ENCODE measurements at places on chromosomes 7 and 10.

DNA sequence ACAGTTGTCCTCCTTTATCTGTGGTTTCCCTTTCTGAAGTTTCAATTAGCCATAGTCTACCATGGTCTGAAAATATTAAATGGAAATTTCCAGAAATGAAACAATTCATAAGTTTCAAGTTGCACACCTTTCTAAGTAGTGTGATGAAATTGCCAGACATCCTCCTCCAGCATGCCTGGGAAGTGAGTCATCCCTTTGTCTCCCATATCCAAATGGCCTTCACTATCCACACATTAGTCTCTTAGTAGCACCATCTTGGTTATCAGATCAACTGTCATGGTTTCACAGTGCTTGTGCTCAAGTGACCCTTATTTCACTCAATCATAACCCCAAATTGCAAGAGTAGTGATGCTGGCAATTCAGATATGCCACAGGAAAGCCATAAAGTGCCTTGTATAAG is 83.4 kb upstream of the PPP1R9A start:
- no peak for DNase-seq

DNA sequence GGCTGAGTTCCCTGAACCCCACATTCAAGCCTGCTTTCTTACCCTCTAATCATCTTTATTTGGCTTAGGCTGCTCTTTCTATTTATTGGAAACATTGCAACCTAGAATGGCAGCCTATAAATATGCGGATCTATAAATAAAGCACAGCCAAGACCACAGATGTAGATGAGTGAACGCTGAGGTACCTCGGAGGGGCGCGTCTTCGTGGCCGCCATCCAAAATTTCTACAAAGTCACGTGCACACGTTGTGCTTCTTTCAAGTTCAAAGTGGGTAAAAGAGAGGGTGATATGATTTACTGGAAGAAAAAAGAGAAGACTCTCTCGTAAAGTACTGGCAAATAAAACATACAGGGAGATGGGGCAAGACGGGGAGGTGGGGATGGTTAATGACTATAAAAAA is 132.6 kb upstream of the RSU1 start:
- DNase-seq, result no peak

DNA sequence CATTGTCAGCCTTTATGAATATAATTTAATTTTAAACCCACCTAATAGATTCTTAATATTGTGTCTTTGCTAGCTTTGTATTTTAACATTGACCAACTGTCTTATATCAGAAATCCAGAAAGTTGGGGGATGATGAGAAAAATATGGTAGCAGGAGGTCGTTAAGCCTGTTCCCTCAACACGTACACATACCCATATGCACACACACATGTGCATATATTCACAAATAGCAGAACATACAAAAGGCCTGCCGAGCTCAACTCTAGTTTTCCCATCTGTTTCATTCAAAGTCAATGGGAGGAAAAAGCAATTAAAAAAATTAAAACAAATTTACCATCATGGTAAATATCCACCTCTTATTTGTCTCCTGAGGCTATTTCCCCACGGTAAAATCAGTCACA is 25.9 kb upstream of the PTPRZ1 start:
- DNase-seq, result no peak

DNA sequence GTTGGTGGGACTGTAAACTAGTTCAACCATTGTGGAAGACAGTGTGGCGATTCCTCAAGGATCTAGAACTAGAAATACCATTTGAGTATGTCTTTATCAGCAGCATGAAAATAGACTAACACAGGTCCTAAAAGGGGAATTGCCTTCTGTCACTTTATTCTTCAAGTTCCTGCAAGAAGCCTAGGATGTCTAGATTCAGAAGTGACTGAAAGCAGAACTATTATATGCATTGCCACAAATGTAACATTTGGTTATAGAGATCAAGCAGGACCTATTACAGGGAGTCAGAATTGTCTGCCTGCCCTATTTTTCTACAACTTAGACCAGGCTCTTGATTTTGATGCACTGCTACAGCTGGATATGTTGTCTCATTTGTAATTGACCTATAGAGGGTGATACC is 364.7 kb downstream of the SORCS1 start:
- DNase-seq, result peak; percentile 26

GRCh38 chr7:136956671-136957070 is 88.2 kb downstream of the CHRM2 start:
- DNase-seq, result no peak

DNA sequence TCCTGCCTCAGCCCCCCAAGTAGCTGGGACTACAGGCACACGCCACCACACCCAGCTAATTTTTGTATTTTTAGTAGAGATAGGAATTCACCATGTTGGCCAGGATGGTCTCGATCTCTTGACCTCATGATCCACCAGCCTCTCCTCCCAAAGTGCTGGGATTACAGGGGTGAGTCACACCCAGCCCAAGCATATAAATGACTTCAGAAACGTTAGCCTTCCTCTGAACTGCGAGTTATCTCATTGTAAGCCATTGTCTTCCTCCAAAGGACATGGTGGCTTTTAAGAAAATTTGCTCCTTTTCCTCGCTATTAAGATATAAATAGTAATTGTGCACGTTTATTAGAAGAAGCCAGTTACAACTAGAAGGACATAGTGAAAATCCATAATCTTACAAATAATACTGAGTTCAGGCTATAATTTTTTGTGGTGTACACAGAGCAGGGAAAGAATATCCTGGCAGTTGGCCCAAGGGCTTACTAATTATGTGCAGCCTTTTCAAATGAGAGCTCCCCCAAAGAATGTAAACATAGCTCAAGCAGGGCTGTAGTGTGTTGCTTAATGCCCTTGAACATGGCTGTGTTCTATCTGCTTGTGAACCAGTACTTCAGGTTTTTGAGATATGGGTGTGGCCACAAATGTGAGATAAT is 495.8 kb downstream of the PARD3 start:
- no peak for DNase-seq

DNA sequence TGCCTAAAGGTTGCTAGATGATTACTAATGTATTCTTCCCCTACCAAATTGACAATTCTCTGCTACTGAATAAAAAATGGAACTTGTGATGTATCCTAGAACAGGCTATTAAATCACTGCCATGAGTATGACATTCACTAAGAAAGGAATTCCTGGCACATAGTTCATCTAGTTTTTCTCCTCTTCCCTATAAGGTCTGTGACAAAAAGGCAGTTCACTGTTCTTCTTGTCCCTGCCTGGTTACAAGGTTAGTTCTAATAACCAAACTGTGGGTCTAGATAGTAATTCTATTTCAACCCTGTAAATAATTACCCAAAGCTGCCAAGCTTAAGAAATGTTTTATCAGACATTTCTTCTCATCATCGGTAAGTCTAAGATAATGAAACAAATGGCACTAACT is 245.6 kb downstream of the BICC1 start:
- DNase-seq, result no peak

GRCh38 chr10:126907423-126907970 is 2.3 kb downstream of the DOCK1 start:
- DNase-seq, result no peak

DNA sequence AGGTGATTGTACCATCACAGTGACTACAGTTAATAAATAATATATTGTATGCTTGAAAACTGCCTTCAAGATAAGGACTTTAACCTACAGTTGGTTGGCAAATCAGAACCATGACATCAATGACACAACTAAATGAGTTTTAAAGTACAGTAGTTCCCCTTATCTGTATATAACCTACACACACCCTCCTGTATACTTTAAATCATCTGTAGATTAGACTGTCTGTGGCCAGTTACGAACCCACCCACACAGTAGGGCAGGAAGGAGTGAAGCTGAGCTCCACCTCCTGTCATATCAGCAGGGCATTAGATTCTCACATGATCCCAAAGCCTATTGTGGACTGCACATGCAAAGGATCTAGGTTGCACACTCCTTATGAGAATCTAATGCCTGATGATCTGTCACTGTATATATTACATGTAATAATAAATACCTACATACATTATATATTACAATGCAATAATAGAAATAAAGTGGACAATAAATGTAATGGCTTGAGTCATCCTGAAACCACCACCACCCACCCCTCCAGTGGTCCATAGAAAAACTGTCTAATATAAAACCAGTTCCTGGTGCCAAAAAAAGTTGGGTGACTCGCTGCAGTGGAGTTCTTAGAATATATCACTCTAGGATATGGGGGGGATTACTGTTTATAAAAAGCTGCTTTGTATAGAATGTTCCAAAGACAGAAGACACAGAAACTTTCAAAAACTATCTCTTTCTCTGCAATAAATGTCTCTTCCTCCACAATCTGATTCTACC is 5.6 kb downstream of the TPK1 start:
- DNase-seq, result no peak

- DNase-seq, result no peak
Measured at GRCh38 chr7:42152329-42153205, 84.4 kb downstream of the GLI3 start.

- DNase-seq, result no peak
Measured at GRCh38 chr7:150451833-150452461, 1.5 kb downstream of the GIMAP8 start.

- DNase-seq, result no peak
Measured at GRCh38 chr10:97572214-97572989, at the start of gene ANKRD2. TSS of gene ANKRD2 (plus strand) at chr10:97572779. CDS start at chr10:97572789, 10 bp downstream.

DNA sequence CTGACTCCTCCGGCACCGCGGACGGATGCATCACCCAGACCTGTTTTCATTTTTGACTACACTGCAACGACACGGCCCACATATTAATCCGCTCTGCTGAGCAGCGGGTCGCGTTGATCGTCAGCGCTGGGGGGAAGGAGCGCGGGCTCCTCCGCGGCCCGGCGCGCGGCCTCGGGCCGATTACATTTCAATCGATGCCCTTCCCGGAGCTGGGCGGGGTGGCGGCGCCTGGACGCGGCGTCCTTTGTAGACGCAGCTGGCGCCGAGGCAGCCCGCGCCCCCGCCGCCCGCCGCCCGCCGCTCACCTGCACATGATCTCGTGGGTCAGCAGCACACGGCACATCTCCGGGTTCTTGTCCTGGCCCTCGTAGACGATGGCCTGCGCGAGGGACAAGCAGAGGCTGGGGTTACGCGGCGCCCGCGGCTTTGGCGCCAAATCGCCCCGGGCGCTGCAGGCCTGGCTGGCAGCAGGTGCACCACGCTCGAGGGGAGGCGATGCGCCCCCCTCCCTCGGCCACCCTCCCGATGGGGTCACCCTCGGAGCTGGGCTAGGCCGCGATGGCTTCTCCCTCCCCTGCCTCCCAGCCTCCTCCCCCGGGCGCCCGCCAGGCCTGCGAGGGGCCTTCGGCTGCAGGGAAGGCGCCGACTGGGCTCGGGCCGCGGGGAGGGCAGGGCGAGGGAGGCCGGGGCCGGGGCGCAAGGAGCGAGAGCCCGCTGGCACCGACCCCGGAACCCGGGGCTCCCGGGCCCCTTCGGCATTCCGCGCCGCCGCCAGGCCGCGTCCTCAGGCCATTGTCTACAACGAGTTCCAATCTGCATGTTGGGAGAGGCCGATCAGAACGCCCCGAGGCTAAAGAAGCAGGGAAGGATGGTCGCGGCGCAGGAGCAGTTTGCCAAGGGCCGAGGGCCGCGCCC is 5.2 kb downstream of the EBF3 start:
- DNase-seq, result no peak

DNA sequence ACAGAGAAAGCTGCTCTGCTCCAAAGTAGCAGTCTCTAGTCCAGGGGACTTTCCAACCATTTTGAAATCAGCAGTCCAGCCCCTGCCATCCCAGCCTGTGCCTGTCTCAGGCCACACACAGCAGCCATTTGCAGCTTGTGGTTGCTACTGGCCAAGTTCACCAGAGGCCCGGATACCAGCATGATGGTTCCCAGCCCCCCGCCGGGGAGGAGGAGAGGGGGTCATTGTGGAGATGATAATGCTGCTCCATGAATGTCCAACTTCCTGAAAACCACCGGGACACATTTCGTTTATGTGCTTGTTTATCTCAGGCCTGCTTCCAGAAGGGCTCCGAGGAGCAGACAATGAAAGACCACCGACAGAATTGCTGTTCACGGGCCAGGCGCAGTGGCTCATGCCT is 160.0 kb downstream of the UBE2H start:
- DNase-seq, result no peak

GRCh38 chr10:91557651-91558111 is 75.2 kb downstream of the PPP1R3C start:
- DNase-seq, result no peak

DNA sequence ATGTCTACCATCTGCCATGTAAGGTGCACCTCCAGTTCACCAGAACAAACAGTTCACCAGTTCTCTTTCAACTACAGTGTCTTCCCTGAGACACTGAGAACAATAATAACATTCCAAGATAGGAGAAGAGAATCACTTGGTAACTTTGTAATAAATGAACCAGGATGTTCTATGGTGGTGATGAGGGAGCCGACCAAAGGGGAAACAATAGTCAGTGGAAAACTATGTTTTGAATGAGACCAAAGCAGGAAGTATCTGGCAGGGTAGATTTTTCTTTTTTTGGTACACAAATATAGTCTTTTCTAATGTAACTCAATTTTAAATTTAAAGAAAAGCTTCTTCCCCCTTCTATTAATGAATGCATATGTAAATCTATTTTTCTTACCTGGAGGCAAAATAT is 20.0 kb downstream of the HYAL4 start:
- DNase-seq, result no peak

DNA sequence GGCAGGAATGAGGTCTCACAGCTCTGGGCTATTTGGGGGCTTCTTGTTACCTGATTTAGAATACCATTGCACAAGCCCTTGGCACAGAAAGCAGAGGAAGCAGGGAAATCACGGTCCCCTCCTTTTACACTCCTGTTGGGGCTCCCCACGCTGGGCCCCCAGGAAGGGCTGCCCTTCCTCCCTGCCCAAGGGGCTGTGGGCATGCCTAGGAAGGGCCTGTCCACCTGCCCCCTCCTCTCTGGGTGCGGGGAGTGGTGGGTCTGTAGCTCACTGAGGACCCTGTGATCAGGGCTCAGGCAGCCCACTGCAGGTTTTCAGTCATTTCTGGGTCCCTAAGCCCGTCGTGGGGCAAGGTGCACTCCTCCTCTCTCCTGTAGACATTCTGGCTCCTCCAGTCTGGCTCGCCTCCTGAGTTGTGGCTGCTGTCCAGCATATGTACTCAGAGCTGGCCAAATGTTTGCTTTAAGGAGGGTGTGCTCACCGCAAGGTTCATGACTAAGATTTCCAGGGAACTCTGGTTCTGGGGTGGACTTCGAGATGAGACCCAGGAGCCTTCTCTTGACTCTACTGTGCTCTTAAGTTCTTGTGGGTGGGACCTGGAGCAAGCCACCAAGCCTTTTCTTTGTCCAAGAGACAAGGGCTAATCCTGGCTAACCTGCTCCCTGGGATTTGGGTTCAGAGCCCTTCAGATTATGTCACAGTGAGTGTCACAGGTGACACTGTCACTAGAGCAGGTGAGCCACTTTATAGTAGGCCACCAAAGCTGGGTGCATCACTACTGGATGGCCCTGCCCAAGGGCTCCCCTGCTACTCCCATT is 56.0 kb downstream of the TACR2 start:
- no peak for DNase-seq

- no peak for DNase-seq
Measured at GRCh38 chr10:57692255-57692980, 575.3 kb downstream of the IPMK start.

GRCh38 chr10:43979551-43979950 is 330.9 kb upstream of the ZNF32 start:
- no peak for DNase-seq

DNA sequence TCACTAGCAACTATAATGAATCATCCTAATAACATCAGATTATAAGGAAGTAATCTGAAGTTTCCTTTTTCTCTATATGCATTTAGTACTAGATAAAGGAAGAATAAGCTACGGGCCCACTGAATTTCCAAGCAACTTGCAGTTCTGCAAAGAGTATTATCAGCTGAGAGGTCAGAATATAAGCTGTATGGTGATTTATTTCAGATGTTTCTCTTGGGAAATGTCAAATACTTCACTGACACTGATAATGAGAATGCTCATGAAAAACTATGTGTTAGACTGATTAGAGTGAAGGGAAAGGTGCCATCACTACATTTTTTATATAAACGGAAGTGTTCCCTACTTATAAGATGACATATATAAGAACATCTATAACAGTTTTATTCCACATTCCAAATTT is 251.2 kb upstream of the HGF start:
- DNase-seq, result no peak

Measured in hematopoietic multipotent progenitor cell (in vitro differentiated cells).